Omental fat pad (tissue), 4 donors: ENCODE measurements at places on chromosomes 2 and 18.

- DNase-seq, result no peak
Observed at GRCh38 chr2:176685908-176686307, 416.7 kb downstream of the MTX2 start.

DNA sequence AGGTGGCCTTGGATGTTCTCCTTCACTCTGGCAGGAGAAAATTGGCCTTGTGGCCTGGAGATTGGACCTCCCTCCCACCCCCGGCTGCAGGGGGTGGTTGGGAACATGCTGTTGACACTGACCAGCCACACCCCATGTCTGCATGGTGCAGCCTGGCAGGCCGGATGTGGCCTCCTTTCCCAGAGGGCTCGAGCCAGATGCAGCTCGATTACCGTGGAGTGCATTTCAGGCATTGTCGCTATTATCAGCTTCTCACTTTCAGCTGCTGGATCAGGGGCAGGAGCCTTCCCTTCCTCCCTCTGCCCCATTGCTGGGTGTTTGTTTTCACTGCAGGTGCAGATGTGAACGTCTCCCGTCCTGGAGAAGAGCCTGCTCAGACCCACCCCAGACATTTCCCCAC is 211.0 kb upstream of the SIX2 start:
- no peak for DNase-seq

DNA sequence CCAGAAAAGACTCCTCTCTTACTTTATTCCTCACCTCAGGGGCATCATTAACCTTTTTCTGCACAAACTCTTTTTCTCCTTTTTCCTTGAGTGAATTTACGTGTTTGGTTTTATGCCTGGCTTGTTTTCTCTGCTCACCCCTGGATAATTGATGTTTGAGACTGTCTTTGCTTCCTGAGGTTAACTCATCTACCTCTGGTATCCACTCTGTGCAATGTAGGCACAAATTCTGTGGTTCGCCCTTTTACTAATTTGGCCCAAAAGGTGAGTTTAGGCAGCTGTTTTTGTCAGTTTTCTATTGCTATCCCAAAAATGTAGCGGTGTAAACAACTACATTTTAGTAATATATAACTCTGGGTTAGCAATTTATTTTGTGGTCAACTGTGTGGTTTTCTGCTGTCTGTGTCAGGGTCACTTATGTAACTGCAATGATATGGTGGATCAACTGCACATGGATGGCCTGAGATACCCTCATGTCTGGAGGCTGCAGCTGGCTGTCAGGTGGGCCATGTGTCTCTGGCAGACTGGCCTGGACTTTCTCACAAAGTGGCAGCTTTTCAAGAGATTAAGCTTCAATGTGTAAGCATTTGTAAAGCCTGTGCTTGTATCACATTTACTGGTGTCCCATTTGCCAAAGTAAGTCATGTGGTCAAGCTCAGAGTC is 329.7 kb downstream of the FSIP2 start:
- DNase-seq, result no peak

DNA sequence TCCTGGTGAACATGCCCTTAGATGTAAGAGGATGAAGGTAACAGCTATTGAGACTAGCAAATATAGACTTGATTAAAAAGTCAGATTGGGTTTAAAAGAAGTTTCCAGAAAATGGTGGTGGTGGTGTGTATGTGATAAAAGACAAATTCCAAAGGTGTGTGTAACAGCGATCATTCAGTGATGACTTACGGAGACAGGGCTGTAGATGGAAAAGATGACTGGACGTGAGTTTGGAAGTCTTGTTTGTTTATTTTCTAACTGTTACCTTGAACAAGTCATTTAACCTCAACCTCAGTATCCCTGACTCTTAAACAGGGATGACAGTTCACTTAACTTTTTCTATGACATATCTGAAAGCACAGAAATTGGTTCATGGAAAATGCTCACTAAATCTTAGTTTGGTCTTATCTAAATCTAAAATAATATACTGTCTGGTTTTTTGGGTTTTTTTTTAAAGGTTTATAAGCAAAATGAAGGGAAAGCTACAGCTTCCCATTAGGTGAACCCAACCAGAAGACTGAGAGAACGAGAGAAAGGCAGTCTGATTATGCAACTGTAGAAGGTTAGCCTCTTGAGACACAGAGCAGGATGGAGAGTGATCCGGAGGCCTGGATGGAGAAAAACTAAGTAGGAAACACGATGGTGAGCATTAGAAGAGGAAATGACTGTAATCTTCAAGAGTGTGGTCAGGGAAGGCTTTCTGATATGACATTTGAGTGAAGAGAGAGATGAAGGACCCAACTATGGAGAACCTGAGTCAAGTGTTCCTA is 71.9 kb downstream of the TCF4 start:
- no peak for DNase-seq

- no peak for DNase-seq
Observed at GRCh38 chr2:50327906-50328305, 704.0 kb downstream of the NRXN1 start.

- no peak for DNase-seq
Observed at GRCh38 chr2:46748735-46749531, 166.7 kb downstream of the MCFD2 start.

DNA sequence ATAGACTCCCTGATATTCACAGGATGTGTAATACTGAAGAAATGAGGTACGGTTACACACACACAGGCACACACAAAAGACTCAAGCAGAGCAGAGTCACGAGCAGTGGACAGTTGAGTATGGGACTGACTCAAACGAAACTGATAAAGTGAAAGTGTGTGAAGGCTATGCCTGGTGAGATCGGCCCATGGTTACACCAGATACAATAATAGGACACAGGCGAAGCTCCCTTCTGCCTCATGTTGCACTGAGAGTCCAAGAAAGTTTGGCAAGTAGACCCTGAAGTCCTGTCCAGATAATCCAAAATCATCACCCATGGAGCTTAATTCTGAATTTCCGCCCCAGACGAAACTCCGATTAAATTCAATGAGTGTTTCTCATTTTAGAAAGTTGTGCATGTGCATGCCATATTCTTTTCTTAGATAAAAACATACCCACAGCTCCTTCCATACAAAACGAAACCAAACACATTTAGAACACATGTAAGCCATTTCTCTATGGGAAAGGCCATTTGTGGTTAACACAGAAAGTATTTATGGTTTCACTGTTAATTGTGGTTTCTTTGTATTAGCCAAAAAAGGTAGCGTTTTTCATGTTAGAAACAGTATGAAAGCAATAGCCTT is 567.6 kb downstream of the PLCL1 start:
- no peak for DNase-seq

DNA sequence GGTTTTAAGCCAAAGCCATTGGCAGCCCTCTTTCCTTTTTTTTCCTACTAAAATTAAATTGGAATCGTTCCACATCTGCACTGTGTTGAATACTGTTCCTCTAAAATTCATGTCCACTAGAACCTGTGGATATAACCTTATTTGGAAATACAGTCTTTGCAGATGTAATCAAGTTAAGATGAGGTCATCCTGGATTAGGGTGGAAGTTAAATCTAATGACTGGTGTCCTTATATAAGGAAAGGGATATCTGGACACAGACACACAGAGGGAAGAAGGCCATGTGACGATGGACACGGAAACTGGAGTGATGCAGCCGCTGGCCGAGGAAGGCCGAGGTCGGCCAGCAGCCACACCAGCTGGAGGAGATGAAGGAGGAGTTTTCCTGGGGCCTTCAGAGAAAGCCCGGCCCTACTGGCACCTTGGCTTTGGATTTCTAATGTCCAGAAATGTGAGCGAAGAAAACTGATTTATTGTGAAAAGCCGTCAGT is 49.4 kb downstream of the LONRF2 start:
- DNase-seq, result no peak

DNA sequence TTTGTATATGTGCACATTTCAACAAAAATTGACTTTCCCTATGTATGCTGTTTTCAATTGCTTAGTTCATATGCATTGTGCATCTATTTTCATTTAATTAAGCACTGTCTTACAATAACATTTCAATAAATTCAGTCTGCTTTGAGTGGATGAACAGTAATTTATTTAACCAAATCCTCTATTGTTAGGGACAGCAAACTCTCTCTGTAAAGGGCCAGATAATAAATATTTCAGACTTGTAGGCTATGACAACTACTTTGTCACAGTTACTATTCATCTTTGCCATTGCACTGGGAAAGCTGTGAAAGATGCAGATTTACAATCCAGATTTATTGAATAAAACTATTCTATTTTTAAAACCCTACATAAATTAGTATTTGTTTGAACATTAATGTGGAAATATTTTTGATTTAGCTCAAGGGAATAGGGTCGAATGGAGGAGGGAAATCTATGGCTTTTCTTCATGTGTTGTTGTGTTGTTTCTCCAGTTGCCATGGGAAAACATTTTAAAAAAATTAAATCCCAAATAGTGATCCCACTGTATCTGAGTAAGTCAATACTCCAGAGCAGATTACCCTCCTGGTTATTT is 14.2 kb upstream of the RAB27B start:
- DNase-seq, result no peak

DNA sequence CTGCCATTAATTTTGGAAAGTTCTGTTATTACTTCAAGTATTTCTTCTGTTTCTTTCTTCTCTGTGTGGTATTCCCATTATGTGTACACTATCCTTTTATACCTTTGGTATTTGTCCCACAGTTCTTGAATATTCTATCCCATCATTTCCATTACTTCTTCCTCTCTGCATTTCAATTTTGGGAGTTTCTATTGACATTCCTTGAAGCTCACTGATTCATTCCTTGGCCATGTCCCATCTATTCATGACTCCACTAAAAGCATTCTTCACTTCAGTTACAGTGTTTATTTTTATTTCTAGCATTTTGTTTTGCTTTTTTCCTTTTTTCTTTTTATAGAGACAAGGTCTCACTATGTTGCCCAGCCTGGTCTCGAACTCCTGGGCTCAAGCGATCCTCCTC is 30.3 kb downstream of the PROC start:
- DNase-seq, result no peak

- DNase-seq, result no peak
Observed at GRCh38 chr2:98245491-98245890, 100.8 kb upstream of the CNGA3 start.

- no peak for DNase-seq
Observed at GRCh38 chr2:168935810-168936581, 34.9 kb downstream of the G6PC2 start.

- no peak for DNase-seq
Observed at GRCh38 chr2:197201874-197202273, 108.7 kb downstream of the ANKRD44 start.

- DNase-seq, result no peak
Observed at GRCh38 chr18:13266218-13267100, 47.9 kb downstream of the LDLRAD4 start.

DNA sequence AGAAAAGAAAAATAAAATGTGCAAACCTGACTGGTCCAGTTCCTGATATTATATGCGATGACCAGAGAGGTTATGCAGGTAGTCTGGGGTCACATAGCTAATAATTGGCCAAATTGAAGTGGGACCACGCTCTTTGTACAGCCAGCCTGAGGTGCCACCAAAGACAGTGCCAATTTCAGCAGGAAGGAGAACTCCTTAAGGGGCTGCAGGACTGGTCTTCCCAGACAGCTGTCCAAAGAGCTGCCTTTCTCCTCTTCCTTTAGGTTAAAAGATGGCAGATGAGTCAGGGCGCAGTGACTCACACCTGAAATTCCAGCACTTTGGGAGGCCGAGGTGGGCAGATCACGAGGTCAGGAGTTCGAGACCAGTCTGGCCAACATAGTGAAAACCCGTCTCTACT is 95.5 kb downstream of the ACKR3 start:
- no peak for DNase-seq

GRCh38 chr2:230873661-230874401 is 9.1 kb downstream of the ITM2C start:
- no peak for DNase-seq

- no peak for DNase-seq
Observed at GRCh38 chr2:241686324-241686649, 328 bp downstream of the DTYMK start.

DNA sequence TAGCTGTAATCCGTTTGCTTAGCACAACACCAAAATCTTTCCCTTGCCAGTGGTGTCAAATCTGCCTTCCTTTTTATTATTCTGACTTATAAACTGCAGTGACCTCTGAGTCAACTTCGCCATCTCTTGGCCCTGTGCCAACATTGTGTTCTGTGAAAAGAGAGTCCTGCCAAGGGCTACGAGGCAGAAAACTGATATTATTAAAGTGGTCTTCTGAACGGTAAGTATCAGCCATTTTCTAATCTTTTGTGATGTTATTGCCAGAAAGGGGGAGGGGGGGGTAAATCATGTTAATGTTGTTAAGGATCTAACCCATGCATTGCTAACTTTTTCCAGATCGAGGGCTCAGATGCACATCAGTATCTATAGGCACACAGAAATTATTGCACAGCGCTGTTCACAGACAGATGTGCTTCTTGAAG is 121.5 kb upstream of the LTBP1 start:
- DNase-seq, result no peak

GRCh38 chr2:147405651-147406050 is 439.2 kb upstream of the ACVR2A start:
- no peak for DNase-seq

- DNase-seq, result no peak
Observed at GRCh38 chr2:39547811-39548719, 111.0 kb upstream of the MAP4K3 start.

GRCh38 chr2:228545748-228546145 is 364.3 kb upstream of the SPHKAP start:
- DNase-seq, result no peak

- no peak for DNase-seq
Observed at GRCh38 chr2:46998551-46998950, 82.9 kb upstream of the MCFD2 start.

GRCh38 chr18:74590671-74591070 is 7.0 kb upstream of the ZNF407 start:
- DNase-seq, result no peak

DNA sequence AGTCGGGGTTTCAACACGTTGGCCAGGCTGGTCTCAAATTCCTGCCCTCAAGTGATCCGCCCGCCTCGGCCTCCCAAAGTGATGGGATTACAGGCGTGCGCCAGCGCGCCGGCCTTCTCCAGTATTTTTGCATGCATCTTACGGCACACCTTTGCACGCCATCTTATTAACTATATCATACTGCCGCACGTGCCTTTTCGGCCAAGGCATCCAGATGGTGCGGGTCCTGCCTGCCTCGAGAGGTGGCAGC is 765 bp upstream of the ING5 start:
- no peak for DNase-seq

- no peak for DNase-seq
Observed at GRCh38 chr2:83081826-83082690, 1377.0 kb downstream of the SUCLG1 start.

DNA sequence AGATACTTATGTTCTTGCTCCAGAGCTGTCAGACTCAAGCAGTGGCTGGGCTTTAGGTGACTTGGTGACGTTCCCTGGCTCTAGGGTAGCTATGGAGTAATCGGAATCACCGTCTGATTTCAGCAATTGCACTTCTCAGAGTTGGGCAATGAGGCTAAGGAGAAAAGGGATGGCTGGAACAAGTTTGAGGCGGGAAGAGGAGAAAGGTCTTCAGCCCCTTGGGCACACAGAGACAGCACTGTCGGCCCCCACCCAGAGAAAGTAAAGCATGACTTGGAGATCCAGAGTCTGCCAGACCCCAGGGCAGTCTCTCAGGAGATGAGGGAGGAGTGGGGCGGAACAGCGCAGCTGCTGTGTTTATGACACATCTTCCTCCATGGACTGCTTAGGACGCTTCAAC is 114.5 kb downstream of the KLHL29 start:
- no peak for DNase-seq
